ENCODE measurements at places on chromosomes 3 and 15. TPM values are rescaled to one million over a fixed set of nuclear protein-coding genes. Genes with fewer than 3 reads are reported as not detected.

GRCh38 chr3:9238721-9239295 is 10.6 kb downstream of the SRGAP3 start:
- ATAC-seq, result peak; percentile 22

GRCh38 chr3:48553361-48553760 is 3.2 kb downstream of the PFKFB4 start:
- ATAC-seq, result no peak

DNA sequence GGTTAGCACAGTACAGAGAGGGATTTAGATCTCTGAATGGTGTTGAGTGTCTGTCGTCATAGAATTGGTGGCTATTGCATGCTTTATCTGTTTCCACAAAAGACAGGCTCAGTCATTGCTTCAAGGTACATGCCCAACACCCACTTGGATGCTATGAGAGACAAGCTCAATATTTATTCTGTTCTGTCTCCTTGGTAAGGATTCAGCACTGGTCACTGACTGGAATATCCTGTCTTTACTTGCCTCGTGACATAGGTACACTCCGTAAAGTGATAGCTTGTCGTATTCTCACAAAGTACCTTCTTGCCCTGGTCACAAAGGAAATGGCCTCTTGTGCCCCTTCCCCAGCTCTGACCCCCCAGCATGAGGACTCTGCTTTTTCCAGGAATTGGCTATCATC is 72.8 kb upstream of the CTNNB1 start:
- no peak for ATAC-seq

Gene GREM1
- total RNA-seq, result 0.13 TPM

Gene KCNAB1
- 3.9 TPM for total RNA-seq

Gene ARPIN
- 15.3 TPM for total RNA-seq

Gene CCRL2
- 0.38 TPM for total RNA-seq

Gene IL17RD
- 8.6 TPM for total RNA-seq

Gene LARP6
- 37.3 TPM for total RNA-seq

Data from motor neuron (in vitro differentiated cells).